ENCODE measurements at places on chromosomes 5 and 9.

DNA sequence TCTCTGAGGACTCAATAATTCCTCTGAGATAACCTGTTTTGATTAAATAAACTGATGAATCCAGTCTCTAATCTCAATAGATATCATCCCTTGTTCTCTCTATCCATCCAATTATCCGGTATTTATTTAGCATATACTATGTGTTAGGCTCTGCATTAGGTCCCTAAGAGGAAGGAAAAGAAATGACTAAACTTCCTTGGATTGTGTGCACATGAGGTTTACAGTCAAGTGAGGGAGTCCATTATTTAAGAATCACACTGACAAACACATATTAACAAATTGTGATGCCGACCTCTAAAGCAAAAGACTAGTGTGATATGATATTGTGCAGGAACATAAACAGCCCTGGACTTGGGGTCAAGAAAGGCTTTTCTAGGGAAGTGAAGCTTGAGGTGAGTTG, 140.8 kb downstream of the HMHB1 start:
- no peak for DNase-seq

DNA sequence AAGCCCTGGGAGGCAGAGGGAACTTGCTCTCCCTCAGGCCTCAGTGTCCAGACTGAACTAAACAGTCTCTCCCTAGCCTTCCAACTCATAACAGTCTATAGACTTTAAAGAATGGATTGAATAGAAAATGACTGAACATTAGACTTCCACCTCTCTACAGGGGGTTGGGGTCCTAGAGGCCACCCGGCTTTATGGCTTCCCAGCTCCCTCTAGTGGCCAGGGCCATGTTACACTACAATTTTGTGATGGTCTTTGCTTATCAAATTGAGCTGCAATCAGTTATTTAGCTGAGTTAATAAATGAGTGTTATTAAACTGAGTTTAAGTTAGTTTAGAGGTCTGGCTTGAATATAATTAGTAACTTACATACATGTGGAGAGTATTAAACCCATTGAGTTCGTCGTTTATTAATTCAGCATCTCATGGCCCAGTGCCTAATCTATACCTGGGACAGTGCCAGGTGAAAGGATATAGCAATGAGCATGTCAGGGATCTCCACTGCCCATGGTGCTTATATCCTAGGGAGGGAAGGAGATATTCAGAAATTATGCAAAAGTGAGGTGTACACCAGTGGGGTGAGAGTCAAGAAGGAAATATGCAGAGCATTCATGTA, 105.2 kb downstream of the SH3TC2 start:
- peak; percentile 37 for DNase-seq

DNA sequence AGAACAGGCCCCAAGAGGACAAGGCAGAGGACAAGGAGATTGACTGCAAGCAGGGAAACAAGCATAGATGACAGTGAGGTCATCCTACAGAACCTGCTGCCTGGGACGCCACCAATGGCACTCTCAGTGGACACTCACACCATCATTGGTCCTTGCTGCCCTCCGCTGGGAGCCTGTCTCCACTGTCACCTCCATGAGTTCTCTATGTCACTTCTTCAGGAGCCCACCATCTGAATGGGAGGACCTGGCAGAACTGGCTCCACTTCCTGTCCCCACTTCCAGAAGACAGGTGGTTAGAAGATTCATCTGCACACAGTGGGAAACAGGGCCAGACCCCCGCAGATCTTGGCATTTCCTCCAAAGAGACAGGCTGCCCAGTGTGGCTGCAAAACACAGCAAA, 188.9 kb downstream of the HSD17B3 start:
- peak; percentile 8 for DNase-seq

DNA sequence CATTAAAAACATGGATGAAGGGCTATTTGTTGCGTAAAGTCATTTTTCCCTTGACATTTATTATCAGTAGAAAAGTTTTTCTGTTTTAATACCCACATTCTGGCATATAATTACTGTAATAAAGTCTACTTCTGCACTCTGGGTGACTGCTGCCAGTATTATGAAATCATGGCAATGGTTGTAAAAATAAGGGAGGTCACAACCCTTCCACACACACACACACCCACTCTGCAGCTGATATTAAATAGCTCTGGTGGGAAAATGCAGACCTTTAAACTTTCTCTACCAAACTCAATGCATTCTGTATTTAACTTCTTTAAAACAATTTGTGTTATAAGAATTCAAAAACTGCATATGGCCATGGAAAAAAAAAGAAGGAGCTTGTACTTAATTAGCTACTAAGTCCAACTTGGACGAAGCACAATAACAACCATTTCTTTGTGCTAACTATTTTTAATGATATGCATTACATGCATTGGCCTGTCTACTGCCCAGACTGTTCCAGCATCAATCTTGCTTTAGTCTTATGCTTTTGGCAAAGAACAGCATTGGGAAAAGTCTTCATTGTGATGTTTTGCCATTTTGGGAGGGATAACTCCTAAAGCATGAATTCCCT, 137.6 kb upstream of the MAP3K1 start:
- DNase-seq: no peak

DNA sequence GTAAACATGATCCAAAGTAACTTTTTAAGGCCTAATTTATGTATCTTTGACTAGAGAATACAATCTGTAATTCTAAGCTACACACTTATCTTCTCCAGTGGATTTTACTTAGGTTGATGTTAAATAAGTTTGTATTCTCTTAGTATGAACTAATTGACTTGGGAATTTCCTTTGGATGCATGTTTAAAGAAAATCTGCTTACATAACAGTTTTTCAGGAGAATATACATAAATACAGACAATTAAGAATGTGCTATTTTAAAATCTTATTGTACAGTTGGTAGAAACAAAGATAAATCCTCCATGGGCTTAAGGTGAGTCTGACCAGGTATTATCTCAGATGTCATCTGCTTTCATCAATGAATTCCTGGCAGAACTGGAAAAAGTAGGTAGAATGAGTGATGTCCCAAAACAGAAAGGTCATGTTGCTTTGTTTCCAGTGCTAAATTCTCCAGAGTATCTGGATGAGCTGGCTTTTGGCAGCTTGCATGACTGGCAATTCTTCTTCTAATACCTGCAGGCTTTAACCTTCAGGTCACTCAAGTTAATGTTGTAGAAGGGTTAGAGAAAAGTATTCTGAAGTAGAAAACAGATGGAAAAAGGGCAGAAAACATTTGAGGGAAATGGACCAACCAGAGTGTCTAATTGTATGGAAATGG, 150.6 kb downstream of the MACIR start:
- no peak for DNase-seq

- DNase-seq: no peak
Measured at GRCh38 chr9:12494411-12494810, 198.8 kb upstream of the TYRP1 start.

GRCh38 chr5:136375920-136376319, 10.6 kb upstream of the TRPC7 start:
- peak; percentile 4 for DNase-seq

GRCh38 chr5:179355976-179356974, 11.0 kb upstream of the ADAMTS2 start:
- no peak for DNase-seq

- DNase-seq: no peak
Measured at GRCh38 chr5:115084246-115084793, 85.4 kb downstream of the TRIM36 start.

GRCh38 chr9:124768334-124768733, 2.8 kb downstream of the NR6A1 start:
- no peak for DNase-seq

GRCh38 chr5:74148321-74148720, 492.2 kb downstream of the ENC1 start:
- DNase-seq: no peak

- no peak for DNase-seq
Measured at GRCh38 chr5:134547999-134548658, 22.7 kb downstream of the JADE2 start.

GRCh38 chr9:90985631-90986030, 184.0 kb downstream of the SYK start:
- DNase-seq: peak; percentile 24

DNA sequence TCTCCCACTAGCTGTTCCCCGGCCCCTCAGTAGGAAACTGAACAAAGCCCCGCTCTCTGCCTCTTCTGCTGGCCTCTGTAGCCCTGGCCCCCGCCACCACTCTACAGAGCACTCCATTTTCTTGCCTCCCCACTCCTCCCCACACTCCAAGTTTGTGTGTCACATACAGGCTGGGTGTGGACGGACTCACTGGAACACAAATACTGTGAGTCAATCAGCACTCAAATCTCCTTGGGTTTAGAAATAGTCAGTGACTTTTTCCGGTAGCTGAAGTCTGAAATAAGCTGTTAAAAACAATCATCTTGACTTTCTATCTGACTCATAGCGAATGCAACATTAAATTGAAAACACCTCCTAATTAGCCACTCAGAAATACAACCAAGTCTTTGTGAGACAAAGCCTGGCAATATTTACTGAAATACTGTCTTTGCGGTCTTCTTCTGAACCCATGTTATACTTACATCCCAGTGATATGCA, 122.5 kb downstream of the LHFPL2 start:
- DNase-seq: no peak

DNA sequence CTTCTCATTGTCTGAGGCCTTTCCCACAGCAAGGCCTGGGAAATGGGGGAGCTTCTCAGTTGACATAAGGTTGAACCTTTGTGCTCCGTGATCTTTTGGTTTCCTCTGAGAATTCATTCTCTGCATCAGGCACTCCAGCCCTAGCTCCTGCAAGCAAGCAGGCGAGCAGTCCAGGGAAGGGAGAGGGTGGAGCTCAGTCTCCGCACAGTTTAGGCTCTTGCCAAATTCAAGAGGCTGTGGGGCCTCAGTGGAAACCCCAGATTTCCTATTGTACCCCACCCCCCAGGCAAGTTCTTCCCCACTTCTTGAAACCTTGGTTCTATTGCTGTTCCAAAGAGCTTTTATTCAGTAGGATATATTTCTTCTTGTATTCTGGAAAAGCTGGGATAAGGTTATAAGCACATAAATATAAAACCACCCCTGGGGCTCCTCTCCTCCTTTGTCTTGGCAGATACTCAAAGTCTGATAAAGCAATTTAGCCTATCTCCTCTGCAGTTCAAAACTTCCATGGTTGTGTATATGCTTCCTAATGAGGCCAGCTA, 147.2 kb downstream of the PDZD2 start:
- no peak for DNase-seq

DNA sequence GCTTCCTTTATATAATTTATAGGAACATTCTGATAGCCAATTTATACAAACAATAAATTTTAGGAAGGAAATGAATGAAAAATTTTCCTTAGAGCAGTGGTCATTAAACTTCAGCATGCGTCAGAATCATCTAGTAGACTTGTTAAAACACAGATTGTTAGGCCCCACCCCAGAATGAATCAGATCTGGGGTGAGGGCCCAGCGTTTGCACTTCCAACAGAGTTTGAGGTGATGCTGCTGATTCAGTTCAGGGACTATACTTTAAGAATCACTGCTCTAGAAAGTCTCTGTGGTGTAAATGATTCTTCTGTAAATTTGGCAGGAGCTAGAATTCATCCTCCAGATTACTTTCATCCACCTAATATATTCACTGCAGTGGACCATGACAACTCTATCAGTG, 80.4 kb downstream of the SLC12A2 start:
- no peak for DNase-seq

DNA sequence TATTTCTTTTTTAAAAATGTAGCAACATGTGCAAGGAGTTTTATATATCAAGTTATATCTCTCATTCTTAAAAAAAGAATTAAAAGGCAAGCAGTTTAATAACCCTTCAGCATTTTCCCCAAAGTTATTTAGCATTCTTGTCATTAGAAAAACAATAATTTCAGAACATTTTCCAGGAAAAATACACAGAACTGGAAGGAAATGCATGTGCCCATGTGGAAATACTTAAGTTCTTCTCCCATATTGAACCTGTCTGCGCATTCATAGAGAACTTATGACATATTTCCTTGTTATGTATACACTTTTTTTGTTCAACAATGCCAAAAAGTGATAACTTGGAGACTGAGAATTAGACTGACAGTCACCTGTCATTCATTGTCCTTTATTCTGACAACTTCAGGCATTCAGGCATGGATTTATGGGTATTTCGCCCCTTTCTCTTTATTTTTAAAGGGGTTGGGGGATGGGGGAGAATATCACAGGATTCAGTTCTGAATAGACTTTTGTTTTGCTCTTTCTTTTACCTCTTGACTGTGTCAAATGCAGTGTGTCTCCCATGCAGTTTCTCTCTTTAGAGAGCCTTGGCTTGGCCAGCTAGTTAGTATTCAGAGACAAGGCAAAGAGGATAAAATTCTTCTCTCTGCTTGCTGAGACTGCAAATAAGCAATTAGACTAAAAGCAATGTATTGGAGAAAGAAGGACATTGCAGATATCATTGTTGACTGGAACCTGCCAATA, 701.0 kb downstream of the NR2F1-AS1 start:
- no peak for DNase-seq

DNA sequence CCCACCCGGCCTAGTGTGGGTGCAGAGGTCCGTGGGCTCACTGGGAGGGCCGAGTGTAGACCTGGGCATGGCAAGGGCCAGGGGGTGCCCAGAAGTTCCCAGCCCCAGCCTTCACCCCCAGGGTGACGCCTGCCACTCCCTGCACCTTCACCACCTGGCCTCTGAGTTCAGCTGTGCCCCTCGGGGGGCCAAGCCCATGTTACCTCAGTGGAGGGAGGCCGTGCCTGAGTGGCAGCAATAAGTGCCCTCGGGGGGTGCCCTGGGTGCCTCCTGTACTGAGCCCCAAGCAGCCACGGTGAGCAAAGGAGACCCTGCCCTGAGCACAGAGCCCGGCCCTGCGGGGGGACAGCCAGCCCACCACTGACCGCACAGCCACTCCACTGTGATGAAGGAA, 10.3 kb upstream of the FCN2 start:
- no peak for DNase-seq

GRCh38 chr5:111271885-111272284, 47.7 kb downstream of the CAMK4 start:
- DNase-seq: no peak

- peak; percentile 64 for DNase-seq
Measured at GRCh38 chr9:132187121-132187620, 25.3 kb downstream of the NTNG2 start.

DNA sequence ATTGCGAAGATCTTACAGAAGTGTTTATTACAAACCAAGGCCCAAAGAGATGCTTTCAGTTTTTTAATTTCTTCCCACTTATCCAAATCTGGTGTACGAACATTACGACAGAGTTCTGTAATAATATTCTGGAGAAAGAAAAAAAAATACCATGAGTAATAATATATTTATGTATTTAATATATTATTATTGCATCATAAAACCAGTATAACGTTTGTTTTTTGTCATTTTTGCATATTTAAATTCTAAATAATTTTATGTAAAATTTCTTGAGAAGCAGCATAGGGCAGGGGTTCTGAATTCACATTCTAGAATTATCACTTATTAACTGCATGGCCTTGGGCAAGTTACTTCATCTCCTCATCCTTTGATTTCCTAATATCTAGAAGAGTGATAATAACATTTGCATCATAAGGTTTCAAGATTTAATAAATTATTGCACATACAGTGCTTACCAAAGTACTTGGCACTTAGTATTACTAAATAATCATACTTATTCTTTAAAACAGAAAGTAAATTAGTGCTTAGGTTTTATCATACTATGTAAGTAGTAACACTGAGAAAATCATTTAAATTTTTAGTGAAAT, 107.7 kb downstream of the OSMR start:
- no peak for DNase-seq

- DNase-seq: no peak
Measured at GRCh38 chr5:150186137-150186536, 3.7 kb upstream of the SLC6A7 start.

- DNase-seq: no peak
Measured at GRCh38 chr5:2433086-2433485, 318.4 kb downstream of the IRX2 start.

Measured in NCI-H1417 (cell line).